ENCODE measurements at places on chromosomes 4 and X.
A peak's percentile ranks its signal among the peaks of the same experiment; 100 is the strongest.

DNA sequence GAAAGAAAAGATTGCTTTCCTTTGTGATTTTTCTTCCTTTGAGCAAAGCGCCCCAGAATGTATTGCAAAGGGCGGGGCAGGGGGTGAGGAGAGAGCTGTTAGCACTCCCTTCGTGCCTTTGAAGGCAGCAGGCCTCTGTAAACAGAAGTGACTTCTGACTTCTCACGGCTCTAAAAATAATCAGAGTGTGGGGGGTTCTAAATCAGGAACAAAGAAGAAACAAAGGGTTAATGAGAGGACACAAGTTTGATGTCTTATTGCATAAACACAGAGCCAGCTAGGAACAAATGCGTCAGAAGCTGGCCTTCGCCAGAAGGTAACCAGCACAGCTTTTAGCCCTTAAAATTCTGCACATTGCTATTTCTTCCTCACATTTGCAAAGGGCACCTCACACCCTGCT is 626.2 kb downstream of the MID1IP1 start:
- DNase-seq, result no peak

DNA sequence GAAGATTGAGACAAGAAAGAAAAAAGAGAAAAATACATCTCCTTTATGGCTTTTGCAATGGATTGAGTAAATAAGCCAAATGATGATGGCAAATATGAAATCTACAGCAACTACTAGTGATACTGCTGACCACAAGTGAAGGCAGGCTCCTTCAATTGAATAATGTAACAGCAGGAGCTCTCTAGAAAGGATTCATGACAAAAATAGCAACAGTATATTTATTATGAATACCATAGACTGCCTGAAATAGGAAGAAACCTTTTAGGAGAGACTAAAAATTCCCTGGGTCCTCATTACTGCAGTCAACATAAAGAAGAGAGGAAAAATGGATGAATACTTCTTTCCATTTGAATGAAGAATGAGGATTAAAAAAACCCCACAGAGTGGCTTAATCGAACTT is 306.8 kb upstream of the ANXA10 start:
- no peak for DNase-seq

DNA sequence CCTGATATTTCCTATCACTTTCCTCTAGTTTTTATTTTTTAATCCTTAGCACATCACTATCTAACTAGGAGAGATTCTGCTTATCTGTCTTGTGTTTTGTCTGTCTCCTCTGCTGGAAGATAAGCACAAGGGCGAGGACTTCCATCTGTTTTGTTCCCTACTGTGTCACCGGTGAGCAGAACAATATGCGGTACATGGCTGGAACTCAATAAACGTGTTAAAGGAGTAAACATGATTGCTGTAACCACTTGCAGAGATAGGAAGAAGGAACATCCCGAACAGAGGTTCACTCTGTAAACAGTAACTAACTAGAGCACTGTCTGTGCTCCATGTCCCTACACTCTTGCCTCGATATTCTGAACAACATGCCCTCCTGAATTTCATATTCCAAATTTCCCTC is 5.2 kb downstream of the HS3ST1 start:
- DNase-seq, result no peak

DNA sequence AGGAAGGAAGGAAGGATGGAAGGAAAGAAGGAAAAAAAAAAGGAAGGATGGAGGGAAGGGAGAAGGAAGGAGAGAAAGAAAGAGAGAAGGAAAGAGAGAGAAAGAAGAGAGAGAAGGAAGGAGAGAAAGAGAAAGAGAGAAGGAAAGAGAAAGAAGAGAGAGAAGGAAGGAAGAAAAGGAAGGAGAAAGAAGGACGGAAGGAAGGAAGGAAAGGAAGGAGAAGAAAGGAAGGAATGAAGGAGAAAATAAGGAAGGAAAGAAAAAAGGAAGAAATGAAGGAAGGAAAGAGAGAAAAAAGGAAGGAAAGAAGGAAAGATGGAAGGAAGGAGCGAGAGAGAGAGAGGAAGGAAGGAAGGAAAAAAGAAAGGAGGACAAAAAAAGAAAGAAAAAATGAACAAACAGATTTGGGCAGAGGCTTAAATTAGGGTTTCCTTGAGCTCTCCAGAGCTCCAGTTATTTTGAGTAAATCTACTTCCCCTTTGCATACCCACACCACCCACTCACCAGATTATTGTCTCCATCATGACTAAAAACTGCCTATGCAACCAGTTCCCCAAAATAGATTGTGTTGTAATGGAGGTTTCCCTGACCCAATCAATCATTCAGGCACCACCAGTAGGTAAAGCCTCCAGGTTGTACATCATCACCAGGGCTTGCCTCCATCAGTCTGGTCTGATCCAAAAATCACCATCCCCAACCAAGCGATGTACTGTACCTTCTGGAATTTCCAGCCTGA is 1722.9 kb upstream of the PCDH10 start:
- DNase-seq, result no peak

GRCh38 chr4:56244681-56245080 is 142.6 kb downstream of the AASDH start:
- DNase-seq, result no peak

GRCh38 chr4:159349332-159349731 is 246.5 kb downstream of the RAPGEF2 start:
- no peak for DNase-seq

DNA sequence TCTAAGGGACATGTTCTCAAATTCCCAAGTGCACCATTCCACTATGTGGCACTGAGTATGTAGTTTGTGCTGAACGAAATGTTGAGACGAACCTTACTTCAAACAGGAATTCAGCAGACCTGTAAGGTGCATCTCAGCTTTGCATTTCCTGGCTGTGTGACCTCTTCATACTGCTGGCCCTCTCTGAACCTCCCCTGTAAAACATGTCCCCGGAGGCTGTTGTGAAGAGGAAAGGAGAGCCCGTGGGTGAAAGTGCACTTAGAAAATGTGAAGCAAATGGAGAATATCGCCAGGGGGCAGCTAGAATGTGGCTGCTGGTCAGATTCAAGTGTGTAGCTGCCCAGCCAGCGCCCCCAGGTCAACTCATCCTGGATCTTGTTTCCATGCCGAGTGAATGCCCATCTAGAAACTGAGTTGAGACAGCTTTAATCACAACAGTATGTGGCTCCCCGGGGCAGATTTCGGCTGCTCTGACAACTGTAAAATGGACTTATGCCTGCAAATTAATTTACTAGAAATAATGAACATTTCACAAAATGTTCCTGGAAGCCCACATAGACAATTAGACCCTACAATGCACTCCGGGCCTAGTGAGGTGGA is 263.3 kb downstream of the EVC2 start:
- no peak for DNase-seq

- no peak for DNase-seq
These were observed 185.7 kb upstream of the ZCCHC13 start for GRCh38 chrX:74117962-74118902.

DNA sequence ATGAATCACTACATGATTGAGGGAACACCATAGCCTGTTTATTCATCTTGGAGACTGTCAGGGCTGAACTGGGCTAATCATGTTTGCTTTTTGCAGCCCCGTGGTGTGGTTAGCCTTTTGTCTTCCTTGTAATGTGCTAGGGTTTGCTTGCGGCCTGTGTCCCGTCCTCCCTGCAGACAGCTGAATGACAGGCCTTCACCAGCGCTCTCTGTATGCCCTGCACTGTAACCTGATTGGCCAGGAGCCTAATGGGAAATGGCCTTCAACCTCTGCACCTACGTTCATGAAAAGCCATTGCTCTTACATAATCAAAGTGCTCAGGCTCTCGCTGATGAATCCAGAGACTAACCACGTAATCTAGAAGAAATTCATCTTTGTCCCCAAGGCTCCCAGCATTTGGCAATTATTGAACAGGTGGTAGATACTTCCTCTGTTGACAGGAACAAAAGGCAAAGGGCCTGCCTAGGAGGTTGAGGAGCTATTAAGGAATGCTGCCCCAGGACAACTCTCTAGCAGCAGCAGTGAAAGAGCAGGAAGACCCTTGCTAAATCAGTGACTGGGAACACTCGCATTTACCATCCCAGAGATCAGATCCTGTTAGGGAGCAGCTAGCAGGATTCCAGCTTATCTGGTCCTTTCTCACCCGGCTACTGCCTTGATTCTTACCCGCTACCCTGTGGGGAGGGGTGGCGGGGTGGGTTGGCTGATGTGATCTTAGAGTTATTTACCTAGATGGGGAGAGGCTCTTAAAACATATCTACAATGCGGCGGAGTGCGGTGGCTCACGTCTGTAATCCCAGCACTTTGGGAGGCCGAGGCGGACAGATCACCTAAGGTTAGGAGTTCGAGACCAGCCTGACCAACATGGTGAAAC is 42.3 kb upstream of the FAT1 start:
- no peak for DNase-seq

- DNase-seq, result peak; percentile 49
These were observed 99.0 kb upstream of the MAML3 start for GRCh38 chr4:140252742-140253555.

DNA sequence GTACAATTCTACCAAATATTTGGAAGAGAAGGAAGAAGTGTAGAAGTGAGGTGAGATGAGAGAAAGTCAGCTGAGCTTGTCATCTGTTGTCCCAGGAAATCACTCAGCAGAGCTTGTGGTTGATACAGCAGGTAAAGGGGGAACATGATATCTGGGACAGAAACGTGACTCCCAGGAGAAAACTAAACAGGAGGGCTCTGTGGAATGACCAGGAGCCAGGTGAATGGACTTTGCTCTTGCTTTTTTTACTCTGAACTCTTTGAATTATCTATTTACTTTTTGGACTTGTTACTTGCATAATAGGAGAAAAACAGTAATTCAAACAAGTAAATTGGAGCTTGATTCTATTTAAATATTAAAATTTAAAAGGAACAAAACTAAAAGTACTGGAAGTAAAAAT is 555.6 kb upstream of the FRG1 start:
- DNase-seq, result no peak

GRCh38 chr4:153002110-153002509 is 66.0 kb downstream of the FHDC1 start:
- no peak for DNase-seq

- DNase-seq, result no peak
These were observed 325.7 kb downstream of the TLL1 start for GRCh38 chr4:166198516-166199310.

DNA sequence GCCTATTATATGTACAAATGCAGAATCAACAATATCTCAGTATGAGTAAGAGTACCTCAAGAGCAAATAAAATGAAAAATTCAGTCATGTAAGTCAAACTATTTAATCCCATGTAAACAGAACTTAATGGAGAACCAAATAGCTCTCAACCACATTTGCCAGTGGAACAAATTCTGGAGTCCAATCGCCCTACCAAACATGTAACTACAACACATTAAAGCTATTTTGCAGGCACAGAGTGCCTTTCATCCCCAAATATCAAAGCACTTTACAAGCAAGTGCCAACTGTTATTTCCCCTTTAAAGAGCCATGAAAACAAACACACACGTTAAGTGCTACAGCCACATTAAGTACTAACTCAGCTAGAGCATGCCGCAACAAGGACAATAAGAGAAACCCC is 51.3 kb downstream of the PCDH19 start:
- DNase-seq, result no peak

DNA sequence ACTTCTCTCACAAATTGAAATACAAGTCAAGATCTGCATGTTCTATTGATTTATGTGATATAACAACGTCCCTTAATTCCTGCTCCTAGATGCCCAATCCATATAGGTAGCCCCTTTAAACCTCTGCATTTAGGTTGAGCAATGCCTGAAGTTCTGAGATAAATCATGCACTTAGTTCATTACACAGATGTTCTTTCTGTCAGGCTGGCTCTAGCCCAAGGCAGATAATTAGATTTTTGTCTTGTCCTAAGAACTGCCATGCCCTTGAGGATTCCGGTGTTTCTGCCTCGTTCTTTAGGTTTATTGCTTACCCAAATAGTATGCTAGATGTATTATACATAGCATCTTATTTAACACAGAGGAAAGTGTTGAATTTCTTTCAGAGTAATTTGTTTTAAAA is 143.1 kb downstream of the TRAM1L1 start:
- no peak for DNase-seq

DNA sequence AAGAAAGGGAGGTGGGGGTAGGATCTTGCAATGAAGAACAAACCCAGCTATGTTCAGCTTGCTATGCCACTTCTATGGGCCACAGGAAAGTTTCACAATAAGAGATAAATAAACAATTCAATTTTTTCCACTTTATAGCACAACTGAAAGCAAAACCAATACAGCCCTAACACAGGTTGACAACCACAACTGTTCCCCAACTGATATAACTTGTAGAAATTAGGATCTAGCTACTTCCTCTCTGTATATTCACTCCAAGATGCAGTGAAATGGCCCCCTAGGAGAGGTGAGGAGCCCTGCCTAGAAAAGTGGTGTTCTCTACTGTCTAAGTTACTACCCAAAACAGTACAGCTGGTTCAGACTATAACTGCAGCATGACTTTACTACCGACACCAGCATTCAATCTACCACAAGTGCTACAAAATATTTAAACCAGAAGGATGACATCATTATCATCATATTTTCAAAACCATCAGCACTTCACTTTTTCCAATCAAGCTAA is 77.0 kb downstream of the FBXW7 start:
- no peak for DNase-seq

DNA sequence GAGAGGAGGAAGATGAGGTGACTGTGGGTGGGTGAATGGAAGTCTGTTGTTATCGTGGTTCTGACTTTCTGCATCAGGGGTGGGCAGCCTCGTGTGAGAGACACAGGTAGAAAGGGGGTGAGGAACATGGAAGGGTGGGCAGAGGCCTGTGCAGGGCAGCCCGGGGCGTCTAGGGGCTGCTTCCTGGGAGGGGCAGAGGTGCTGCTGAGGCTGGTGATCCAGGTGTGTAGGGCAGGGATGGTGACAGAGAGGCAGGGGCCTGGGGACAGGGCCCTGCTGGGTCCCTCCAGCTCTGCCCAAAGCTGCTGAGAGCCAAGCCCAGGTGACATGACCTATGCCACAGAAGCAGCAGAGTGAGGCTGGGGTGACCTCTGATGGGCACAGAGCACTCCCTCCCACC is 89.7 kb upstream of the C4orf50 start:
- DNase-seq, result no peak

DNA sequence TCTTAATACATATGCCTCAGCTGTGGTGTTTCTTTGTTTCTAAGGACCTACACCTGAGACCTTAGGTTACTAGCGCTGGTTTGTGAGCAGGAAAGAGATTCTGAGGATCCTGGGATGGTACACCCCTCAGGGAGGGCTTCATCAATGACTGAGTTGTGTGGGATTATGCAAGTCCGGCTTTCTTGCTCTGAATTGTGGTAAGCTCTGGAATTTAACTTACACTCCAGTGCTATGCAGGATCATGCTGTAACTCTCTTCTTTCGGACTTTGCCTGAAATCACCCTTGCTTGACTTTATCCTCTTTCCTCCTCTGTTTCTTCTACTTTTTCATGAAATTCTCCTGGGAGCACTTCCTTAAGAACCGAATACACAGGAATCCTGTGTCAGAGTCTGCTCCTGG is 431.5 kb upstream of the BOD1L1 start:
- DNase-seq, result no peak
